Stimulated activated effector memory CD8-positive, alpha-beta T cell treated with anti-CD3 and anti-CD28 coated beads, Interleukin-12 subunit alpha, Interleukin-12 subunit beta, amount 100 ng/mL, for 72 hours (primary cell): ENCODE measurements at places on chromosomes 3 and 15.

DNA sequence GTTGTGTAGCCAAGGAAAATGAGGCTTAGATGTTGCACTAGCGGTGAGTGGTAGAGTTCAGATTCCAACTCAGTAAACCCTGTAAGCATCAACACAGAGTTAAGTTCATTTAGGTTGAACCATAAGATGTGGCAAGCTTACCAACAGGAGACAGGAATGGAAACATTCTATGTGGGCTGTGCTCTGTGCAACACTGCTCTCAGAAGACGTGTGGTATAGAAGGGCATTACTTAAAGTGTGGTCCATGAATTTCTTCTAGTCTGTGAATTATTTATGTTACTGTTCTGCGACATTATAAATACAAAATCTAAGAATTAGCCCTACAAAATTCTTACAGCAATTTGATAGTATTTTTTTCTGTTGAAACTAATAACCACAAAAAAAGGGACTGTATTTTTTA is 213.3 kb downstream of the GRM7 start:
- no peak for DNase-seq

GRCh38 chr3:141105828-141106628 is 54.9 kb downstream of the SPSB4 start:
- DNase-seq, result peak; percentile 49

DNA sequence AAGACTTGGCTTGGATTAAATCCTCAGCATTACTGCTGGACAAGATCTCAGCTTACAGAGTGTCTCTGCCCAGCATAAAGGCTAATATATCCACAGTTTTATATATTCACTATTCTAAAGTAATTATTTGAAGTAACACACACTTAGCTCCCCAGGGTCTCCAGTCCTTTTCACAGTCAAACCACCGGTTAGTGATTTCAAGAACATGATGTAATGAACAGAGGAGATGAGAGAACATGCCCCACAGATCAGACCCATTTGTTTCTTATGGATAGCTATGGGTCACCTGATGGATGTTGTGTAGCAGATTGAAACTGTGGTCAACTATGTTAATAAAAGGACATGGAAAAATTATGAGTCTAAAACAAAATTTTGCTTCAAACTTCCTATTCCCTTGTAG is 44.8 kb upstream of the MRPL3 start:
- DNase-seq, result no peak

DNA sequence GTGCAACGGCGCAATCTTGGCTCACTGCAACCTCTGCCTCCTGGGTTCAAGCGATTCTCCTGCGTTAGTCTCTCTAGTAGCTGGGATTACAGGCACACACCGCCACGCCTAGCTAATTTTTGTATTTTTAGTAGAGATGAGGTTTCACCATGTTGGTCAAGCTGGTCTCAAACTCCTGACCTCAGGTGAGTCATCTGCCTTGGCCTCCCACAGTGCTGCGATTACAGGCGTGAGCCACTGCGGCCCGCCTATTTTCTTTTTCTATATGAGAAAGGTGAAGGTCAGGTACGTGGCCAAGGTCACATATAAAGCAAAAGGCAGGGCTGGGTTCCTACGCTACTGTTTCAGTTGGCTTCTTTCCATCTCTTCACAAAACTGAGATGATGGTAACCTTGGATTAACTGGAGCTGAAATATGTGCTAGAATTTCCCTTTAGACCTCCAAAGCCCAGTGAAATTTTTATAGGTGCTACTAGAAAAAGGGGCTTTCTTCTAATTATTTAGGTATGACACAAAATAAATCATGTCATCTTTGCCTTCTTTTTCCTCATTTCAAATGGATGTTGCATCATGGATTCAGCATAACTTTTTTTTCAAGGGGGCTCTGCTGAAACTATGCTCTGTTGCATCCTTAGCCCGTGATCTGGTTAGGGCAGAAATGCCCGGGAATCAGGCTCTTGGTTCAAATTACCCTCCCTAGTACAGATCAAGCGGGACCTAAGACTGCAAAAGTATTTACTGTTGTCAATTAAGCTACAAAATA is 68.5 kb downstream of the MYO1E start:
- DNase-seq, result no peak

- no peak for DNase-seq
These were observed 130.1 kb upstream of the RARB start for GRCh38 chr3:25297667-25298585.

DNA sequence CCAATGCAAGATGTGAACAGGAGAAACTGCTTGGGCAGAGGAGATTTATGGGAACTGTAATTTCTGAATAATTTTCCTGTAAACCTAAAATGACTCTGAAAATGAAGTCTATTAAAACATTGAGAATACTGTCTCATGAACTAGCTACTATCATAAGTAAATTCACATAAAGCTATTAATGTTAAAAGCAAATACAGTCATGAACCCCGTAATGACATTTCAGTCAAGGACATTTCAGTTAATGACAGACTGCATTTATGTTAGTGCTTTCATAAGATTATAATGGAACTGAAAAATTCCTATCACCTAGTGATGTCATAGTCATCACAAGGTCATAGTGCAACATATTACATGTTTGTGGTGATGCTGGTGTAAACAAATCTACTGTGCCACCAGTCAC is 17.2 kb downstream of the CBLB start:
- no peak for DNase-seq

- DNase-seq, result no peak
These were observed 124.6 kb upstream of the SGO1 start for GRCh38 chr3:20310629-20311028.
